ENCODE measurements at places on chromosomes 12 and 14. TPM values are rescaled to one million over a fixed set of nuclear protein-coding genes. Genes with fewer than 3 reads are reported as not detected.

The SOX5 gene
- polyA plus RNA-seq = 0.13 TPM

The FITM1 gene
- 0.23 TPM for polyA plus RNA-seq

The CELA1 gene
- not detected for polyA plus RNA-seq

The ACSS3 gene
- 10.2 TPM for polyA plus RNA-seq

The OAS2 gene
- polyA plus RNA-seq = 1.9 TPM

Measured in BJ (cell line).